Right cardiac atrium (tissue), 5 donors: ENCODE measurements at places on chromosomes 4 and X. TPM values are rescaled to one million over a fixed set of nuclear protein-coding genes. Genes with fewer than 3 reads are reported as not detected.

GRCh38 chrX:22135171-22135711 lies 103.1 kb downstream of the PHEX start:
- no peak for DNase-seq

GRCh38 chrX:55201930-55202579 lies 18.1 kb upstream of the PAGE5 start:
- DNase-seq = no peak

- no peak for DNase-seq
Observed at GRCh38 chr4:8391972-8392371, 48.6 kb downstream of the ACOX3 start.

Gene EMCN
- total RNA-seq = 44.9 TPM

Gene F8A2
- total RNA-seq = not detected

Gene ALPK1
- 7.7 TPM for total RNA-seq

Gene CT45A2
- total RNA-seq = not detected

Gene HOPX
- total RNA-seq = 30.6 TPM
